ENCODE measurements at places on chromosomes 7 and 10. TPM values are rescaled to one million over a fixed set of nuclear protein-coding genes. Genes with fewer than 3 reads are reported as not detected.

- no peak for DNase-seq
Measured at GRCh38 chr7:45685619-45686240, 111.6 kb downstream of the ADCY1 start.

GRCh38 chr10:57507788-57508187 lies 759.9 kb downstream of the IPMK start:
- DNase-seq, result no peak

DNA sequence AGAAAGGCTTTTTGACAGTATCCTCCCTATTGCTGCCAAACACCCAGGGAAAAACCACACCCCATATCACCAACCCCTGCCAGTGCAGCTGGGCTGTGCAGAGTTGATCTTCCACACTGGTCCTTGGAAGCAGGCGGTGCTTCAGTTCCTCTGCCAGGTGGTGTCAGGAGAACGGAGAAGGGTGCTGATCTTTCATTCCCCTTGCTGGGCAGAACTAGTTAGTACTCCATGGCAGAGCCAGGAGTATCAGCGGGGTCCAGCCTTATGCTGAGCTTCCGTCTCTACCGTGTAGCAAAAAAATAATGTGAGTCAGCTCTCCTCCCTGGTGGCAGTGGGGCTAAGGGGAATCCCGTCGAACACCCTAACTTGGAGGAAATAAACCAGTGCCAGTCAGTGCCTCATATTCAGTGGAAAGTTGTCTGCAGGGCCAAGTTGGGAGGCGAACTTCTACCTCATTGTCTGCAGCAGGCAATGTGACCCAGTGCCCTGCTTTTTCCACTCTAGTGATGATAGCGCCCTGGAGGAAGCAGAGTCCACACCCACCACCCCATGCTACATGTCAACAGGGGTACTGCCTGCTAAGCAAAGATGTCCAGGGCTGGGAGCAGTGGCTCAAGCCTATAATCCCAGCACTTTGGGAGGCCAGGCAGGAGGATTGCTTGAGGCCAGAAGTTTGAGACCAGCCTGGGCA lies 175.4 kb downstream of the AUTS2 start:
- no peak for DNase-seq

DNA sequence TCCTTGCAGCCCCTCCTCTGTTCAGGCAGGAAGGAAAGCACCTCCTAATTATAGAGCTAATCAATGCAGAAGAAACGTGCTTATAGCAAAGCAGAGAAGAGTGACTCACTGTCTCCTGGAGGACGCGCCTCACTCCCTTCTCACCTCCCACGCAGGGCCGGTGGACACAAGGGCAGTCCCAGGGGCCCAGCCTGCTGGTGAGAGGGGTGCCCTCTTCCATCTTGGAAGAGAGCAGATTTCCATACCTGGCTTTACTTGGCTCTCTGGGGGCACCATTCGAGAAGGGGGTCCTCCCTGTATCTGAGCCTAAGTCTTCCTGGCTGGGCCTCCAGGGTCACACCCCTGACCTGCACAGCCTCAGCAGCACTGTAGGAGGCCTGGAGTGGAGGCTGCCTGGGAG lies 55.8 kb downstream of the RASGEF1A start:
- DNase-seq, result no peak

DNA sequence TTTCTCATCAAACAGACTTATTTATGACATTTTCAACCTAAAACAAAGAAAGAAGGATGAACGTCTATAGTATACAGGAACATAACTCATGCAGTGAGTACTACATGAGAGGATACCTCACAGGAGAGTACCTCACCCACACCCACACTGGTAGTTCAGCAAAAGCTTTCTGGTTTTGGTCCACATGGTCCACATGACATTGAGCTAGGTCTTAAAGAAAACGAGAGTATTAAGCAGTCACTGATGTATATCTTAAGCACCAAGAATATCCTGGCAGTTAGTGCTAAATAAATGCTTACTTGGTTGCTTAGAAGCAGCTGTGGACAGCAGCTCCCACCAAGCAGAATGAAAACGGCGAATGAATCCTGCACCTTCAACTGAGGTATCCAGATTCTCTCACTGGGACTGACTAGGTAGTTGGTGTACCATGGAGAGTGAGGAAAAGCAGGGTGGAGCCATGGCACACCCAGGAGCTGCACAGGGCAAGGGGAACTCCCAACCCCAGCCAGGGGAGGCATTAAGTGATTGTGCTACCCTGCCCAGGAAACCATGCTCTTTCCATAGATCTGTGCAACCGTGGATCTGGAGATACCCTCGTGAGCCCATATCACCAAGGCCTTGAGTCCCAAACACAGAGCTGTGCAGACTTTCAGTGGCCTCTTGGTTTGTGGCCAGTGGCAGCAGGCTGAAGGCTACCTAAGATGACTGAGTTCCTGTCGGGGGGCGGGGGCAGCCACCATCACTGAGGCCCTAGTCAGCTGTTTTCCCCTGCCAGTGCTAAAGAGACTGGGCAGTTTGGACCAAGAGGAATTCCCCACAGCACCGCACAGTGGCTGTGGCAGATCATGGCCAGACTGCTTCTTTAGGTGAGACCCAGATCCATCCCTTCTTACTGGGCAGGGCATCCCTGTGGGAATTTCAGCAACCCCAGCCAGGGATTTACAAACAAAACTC lies 143.4 kb downstream of the SGMS1 start:
- DNase-seq, result no peak

- DNase-seq, result no peak
Measured at GRCh38 chr7:18364396-18364795, 131.2 kb upstream of the HDAC9 start.

DNA sequence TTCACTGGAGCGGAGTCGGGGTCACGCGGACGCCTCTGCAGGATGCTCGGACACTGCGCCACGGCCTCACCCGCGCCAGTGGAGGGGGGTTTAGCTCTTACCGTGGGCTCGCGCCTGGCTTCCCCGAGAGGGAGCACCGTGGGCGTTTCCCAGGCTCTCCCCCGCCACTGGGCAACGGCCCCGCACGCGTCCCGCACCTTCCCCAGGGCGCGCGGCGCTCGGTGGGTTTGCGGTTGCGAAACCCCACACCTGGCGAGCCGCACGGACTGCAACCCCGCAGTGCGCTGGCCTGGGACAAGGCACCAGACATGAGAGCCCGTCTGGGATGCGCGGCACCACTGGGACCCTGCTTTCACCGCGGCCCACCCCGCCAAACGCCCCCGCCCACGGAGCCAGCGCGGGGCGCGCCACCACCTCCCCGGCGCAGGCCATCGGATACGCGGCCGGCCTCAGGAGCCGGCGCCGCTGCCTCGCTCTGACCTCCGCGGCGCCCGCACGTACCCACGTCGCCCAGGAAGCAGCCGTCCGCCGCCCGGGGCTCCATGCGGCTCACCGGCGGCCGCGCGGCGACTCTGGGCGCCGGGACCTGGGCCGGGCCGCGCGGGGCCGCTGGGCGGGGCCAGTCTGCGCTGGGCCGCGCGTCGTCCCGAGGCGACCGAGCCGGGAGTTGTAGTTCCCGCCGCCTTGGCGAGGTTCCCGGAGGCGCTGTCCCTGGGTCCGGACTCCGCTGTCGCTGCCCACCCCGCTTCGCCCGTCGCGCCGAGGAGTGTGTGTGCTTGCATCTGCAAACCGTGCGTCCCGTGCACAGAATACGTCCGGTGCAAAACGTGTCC lies at the start of gene ASB13:
TSS of gene ASB13 (minus strand) at position 588 of the 833 bp plus-strand sequence. CDS start at position 544, 44 bp downstream.
- DNase-seq, result peak; percentile 41

DNA sequence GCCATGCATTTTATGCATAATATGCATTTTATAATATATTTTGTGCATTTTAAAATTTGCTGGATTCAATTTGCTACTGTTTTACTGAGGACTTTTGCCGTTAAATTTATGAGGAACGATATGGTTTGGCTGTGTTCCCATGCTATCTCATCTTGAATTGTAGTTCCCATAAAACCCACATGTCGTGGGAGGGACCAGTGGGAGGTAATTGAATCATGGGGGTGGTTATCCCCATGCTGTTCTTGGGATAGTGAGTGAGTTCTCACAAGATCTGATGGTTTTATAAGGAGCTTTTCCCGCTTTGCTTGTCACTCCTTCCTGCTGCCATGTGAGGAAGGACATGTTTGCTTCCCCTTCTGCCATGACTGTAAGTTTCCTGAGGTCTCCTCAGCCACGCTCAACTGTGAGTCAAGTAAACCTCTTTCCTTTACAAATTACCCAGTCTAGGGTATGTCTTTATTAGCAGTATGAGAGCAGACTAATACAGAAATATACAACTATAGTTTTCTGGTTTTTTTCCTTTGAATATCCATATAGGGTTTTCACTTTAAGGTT lies 201.4 kb upstream of the SH2B2 start:
- no peak for DNase-seq

GRCh38 chr7:148481147-148481526 lies 109.4 kb upstream of the C7orf33 start:
- DNase-seq, result no peak

GRCh38 chr7:41305001-41305400 lies 397.9 kb downstream of the INHBA start:
- DNase-seq, result no peak

DNA sequence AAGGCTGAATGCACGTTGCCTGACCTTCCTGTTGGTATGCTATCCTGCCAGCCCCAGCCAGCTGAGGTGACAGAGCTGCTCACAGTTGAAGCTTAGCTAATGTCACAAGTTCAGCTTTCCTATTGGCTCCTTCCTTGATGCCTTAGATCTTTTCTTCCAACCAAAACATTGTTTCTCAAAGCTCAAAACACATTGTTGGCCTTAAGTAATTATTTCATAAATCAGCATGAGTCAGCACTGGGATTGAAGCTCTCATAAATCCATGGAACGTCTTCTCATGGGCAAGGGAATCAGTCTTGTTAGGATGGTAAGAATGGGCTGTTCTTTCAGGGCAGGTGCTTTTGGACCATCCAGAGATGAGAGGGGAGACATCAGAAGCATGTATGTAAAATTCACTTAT lies 128.1 kb upstream of the SAMD8 start:
- DNase-seq, result no peak

- no peak for DNase-seq
Measured at GRCh38 chr10:6019010-6019782, 41.9 kb upstream of the IL15RA start.

DNA sequence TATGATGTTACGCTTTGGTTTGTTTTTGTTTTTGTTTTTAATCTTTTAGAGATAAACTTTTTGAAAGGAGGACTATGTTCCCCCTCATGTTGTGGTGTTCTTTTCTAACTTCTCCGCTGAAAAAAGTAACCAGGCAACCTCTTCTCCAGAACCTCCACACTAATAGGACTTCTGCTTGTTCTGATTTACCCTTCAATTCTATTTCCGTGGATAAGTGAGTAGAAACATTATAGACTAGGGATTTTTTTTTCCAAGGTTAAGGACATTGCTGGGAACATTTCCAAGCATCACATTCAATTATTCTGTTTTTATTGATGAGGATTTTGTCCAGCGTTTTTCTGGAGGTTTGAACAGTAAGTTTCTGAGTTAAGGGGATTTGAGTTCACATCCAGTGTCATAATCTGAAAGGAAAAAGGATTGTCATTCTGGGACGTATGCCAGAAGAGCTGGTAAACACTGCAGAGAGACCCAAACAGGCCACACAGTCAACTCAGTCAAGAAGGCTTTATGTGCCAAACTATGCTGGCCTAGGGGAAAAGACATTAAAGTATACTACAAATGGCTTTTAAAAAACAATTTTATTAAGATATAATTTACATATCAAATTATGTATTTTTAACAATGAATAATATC lies 28.3 kb upstream of the RALA start:
- DNase-seq, result no peak

DNA sequence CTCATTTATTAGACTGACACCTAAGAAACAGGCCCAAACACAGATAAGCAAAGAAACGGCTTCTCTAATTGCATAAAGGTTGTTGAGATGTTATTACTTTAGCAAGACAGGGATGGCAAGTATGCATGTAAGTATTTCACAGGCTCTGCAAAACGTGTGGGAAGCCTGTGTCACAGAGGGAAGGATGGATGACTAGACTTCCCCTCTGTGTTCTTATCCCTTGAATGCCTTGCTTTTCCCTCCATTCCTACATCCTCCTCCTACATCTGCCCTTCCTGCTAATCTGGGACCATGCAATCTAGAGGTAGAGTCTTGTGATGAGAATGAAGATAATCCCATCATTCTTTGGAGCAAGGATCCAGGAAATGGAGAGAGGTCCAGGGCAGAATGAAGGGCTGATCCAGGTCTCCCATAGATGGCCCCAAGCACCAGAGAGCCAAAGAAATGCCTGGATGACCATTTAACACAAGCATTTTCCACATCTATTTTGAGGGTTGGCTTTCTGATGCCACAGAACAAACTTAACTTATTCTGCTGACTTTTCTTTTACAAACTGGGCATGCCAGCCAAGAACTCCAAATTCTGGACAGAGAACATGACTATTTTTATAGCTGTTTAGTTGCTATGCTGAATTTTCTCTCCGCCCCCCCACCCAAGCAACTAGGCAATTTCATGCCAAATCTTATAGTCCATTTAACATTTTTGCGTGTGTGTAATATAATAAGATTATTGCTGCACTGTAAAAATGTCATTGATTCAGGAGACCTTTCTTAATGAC lies 48.1 kb downstream of the NRP1 start:
- DNase-seq, result no peak

- no peak for DNase-seq
Measured at GRCh38 chr10:17483079-17483478, 28.7 kb upstream of the ST8SIA6 start.

DNA sequence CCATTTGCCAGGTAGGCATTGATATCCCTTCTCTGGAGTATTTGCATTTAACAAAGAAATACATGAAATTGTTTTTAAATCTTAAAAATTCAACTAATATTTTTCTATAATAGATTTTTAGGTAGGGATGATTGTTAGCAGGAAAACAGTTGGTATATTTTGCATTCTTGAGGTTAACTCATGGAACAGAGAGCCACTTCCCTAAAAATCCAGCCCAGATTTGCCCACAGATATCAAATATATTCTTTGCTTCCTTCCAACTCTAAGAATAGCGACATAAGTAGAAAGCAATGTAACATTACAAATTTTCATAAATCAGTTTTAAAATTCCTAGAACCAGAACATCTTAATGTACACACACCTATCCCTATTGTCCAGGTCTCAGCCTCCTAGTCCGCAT lies 45.0 kb upstream of the ANLN start:
- DNase-seq, result no peak

GRCh38 chr7:1252540-1253090 lies 19.9 kb downstream of the UNCX start:
- DNase-seq, result no peak

- no peak for DNase-seq
Measured at GRCh38 chr7:108503112-108504026, 22.6 kb downstream of the PNPLA8 start.

DNA sequence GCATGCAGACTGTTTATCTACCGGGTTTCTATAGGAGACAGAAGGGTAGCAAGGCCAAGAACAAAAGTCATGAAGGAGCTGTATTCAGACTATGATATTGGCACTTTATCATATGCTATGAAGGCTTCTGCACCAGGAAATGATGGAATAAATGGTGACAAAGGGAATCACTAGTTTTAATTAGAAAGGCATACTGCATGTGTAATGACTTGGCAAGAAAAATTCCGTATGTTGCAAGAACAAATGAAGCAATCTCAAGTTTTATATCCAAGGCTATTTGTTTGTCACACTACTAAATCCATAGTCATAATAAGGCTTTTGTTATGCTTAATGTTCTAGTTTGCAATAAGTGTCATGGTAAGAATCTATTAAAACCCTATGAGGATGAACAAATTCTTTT lies 230.9 kb downstream of the ZEB1 start:
- no peak for DNase-seq

- no peak for DNase-seq
Measured at GRCh38 chr10:34756584-34756983, 58.5 kb downstream of the PARD3 start.

Gene TMEM270
- not detected for total RNA-seq

Gene HNRNPH3
- total RNA-seq, result 99.6 TPM

Gene FGFBP3
- total RNA-seq, result 1.5 TPM

Gene TET1
- total RNA-seq, result 3.0 TPM

Gene MPP7
- 20.2 TPM for total RNA-seq

Gene NEBL
- not detected for total RNA-seq

Gene SPDYE8
- not detected for total RNA-seq

Gene CCL26
- not detected for total RNA-seq

All from activated CD4-positive, alpha-beta T cell treated with anti-CD3 and anti-CD28 coated beads, Interleukin-2, amount 10 ng/mL, durations not matched to agents 7 days and 5 days (primary cell).